HepG2 (cell line): ENCODE measurements at places on chromosomes 6 and 20. TPM values are rescaled to one million over a fixed set of nuclear protein-coding genes. Genes with fewer than 3 reads are reported as not detected.

- no peak for DNase-seq
Observed at GRCh38 chr20:57000441-57000968, 265.9 kb downstream of the BMP7 start.

- DNase-seq = peak; percentile 88
Observed at GRCh38 chr20:13788167-13788834, 3.5 kb downstream of the NDUFAF5 start.

- no peak for DNase-seq
Observed at GRCh38 chr6:72968704-72969103, 256.6 kb downstream of the KHDC1L start.

GRCh38 chr6:81594501-81594900 lies 158.0 kb downstream of the TENT5A start:
- no peak for DNase-seq

- no peak for DNase-seq
Observed at GRCh38 chr6:82521369-82521768, 157.8 kb downstream of the TPBG start.

DNA sequence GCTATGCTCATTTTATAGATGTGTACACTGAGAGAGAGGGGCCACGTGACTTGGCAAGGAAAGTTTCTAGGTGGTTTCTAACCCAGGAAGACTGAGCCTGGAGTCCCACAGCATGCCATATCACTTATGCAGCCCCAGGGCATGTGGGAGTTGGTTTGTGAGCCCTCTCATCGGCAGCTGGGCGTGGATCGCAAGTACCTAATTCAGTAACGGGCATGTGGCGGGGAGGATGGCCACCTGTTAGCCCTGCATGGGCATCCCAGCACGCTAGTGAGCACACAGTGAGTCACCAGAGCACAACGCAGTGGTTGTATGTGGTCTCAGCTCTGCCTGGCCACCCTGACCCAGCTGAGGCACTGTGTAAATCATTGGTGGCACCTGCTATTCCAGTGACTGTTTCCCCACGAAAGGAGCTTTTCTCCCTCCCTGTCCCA lies 88.3 kb downstream of the NINL start:
- no peak for DNase-seq

DNA sequence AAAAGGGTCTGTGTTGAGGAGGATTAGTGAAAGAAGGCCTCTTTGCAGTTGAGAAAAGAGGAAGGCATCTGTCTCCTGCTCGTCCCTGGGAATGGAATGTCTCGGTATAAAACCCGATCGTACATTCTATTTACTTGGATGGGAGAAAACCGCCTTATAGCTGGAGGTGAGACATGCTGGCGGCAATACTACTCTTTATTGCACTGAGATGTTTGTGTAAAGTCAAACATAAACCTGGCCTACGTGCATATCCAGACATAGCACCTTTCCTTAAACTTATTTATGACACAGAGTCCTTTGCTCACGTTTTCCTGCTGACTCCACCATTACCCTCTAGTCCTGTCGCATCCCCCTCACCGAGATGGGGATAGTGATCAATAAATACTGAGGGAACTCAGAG lies 4.5 kb downstream of the TDP2 start:
- DNase-seq = no peak

GRCh38 chr20:41989935-41990635 lies 371.9 kb upstream of the CHD6 start:
- DNase-seq = no peak

DNA sequence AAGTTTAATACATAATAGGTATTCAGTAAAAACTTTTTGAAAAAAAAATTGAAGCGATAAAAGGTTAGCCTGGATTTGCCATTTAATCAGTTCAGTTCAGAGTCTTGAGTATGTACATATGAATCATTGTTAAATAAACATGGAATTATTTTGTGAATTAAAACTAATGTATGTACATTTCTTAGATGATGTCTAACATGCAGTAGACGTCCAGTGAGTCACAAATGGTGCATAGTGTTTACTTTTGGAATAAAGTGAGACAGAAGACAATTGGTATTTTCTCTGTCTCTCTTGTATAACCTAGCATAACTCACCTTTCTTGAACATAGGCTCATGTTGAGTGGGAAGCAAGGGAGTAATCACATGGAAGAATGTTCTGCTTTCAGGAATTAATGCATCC lies 83.5 kb downstream of the EYS start:
- no peak for DNase-seq

DNA sequence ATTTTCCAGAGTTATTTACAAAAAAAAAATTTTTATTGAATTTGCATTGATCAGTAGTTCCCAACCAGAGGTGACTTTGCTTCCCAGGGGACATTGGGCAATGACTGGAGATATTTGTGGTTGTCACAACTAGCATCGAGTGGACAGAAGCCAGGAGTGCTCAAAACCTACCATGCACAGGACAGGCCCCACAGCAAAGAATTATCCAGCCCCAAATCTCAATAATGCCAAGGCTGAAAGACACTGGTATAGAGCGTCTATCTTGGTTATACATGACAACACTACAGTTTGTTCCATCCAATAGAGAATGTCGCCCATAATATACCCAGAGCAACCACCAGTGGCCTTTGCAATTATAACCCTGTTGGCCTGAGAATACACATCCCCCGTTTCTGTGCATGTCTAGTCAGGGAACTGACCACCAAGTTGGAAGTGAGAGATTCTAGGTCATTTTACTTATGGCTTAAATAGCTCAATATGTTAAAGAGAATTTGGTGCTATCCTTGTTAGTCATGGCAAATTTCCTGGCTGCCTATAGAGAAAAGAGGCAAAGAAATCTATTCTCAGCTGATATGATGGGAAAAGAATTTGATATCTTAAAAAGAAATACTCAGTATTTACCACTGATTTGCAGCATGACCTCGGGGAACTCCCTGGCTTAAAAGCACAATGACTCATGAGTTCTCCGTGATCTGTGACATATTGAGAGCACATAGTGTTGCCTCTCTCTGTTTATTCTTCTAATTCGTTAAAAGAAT lies 76.0 kb upstream of the ADTRP start:
- DNase-seq = no peak

GRCh38 chr6:22706651-22707050 lies 137.3 kb downstream of the HDGFL1 start:
- no peak for DNase-seq

GRCh38 chr20:5590899-5591298 lies 159.3 kb upstream of the SHLD1 start:
- no peak for DNase-seq

DNA sequence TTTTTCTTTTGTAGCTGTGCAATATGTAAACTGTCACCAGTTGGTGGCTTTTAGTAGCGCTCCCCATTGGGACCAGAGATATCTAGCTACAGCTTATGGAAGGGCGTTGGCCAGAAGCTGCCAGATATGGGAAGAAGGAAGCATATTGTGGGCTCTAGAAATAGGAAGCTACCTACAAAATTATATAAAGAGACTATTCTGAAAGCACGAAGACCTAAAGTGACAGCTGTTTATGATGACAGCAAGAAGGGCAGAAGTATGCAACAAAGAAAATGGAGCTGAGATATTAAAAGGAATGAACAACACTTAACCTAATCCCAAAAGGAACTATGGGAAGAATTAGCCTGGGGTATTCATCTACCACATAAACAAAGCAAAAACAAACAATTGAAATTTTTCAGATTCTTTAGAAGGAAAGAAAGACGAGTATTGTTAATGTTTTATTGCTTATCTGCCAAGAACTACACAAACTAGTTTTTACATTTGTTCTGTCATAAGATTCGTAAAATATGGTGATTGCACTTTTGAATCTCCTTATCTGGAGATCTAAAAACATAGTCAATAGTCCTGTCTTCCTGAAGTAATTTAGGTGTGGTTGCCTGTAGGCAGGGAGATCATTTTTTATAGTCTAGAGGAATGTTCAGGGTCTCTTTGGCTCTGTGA lies 81.6 kb downstream of the NCOA7 start:
- no peak for DNase-seq

- DNase-seq = peak; percentile 23
Observed at GRCh38 chr20:35821807-35822242, 50.0 kb downstream of the PHF20 start.

GRCh38 chr6:140036196-140036595 lies 661.7 kb upstream of the CITED2 start:
- no peak for DNase-seq

DNA sequence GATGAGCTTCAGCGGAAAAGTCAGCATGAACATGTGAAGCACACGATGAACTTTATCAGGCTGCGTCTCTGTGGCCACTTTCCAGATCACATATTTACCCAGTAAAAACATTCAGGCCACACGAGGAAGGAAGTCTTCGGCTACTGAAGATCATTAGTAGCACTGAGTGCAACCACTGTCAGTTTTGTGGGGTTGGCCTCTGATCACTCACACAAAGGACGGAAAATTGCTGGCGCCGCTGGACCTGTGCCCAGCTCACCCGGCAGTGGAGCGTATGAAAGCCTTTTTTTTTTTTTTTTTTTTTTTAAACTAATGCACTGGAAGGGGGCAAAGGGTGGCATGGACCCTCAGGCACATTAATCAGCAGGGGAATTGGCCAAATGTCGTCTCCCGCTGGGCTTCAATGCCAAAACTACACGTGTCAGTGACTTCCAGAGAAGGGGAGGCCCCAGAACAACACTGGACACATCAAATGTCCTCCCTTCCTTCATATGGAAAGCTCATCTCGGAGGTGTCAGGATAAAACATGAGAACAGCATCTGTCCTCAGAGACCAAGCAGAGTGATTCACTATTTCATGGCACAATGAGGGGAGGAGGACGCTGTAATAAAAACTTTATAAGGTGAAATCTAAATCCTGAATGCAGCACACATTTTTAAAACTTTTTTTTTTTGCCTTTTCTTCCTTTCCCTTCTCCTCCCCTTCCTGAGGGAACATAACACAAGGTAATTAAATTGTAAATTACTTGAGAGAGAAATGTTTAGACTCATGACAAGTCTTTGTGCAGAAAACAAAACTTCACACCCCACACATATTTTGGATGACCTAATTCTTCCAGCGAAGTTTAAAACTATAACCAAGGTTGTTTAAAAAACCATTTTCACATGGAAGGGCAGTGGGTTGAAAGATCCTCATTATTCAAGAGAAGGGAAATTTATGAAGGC lies 223.4 kb downstream of the FOXC1 start:
- DNase-seq = peak; percentile 52

DNA sequence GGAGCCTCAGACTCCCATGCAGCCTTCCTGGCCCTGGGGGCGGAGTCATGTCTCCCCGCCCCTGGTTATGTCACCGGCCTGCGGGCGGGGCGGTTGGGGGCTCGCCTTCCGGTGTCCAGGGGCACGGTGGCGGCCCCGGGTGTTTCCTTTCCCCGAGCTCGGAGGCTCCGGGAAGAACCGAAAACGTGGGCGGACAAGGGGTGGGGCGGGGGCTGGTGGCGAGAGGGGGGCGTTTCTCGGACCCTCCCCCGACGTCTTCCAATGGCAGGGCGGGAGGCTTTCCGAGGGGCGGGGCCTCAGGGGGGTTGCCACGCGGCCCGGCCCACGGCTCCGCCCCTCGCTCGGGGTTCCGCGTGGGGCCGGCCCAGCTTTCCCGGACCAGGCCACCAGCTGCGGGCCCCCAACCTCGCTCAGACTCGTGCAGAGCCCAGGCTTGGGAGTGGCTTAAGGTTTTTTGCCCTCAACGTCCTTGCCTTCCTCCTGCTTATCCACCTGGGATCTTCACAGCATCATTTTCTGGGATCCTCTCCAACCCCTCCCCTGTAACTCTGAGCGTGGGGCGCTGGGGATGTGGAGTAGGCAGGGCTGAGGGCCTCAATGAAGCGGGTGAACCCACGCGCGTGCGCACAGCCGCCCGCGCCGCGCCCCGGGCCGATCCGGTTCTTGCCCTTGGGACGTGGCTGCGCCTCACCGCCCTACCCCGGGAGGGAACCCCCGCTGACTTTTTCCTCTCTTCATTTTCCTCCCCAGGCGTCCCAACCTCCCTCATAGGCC lies 2.1 kb upstream of the NRN1 start:
- DNase-seq = peak; percentile 23

GRCh38 chr20:61759286-61760065 lies 306.2 kb downstream of the TAF4 start:
- DNase-seq = no peak

PPP1R3G gene
- polyA plus RNA-seq = 1.3 and 1.8 TPM in 2 replicates

AAR2 gene
- 45.2 and 50.5 TPM in 2 replicates for polyA plus RNA-seq

ZC3H12D gene
- 1.2 and 1.7 TPM in 2 replicates for polyA plus RNA-seq

ZNF165 gene
- polyA plus RNA-seq = 0.58 and 0.78 TPM in 2 replicates

OXT gene
- polyA plus RNA-seq = not detected in 2 replicates

CCDC170 gene
- 0.67 and 0.90 TPM in 2 replicates for polyA plus RNA-seq

KHDC1L gene
- polyA plus RNA-seq = not detected in 2 replicates

RSPO4 gene
- not detected in 2 replicates for polyA plus RNA-seq
